ENCODE measurements at places on chromosomes 3 and 15. TPM values are rescaled to one million over a fixed set of nuclear protein-coding genes. Genes with fewer than 3 reads are reported as not detected.

Gene AADAC
- not detected for total RNA-seq

Gene ITPKA
- total RNA-seq: 3.7 TPM

Gene GABRB3
- not detected for total RNA-seq

Gene DNAH12
- total RNA-seq: 0.47 TPM

Gene SGO1
- total RNA-seq: 21.0 TPM

Gene SPSB4
- total RNA-seq: 0.02 TPM

Gene CCR5
- total RNA-seq: not detected

Gene LRRC15
- 9.1 TPM for total RNA-seq

Gene ABHD17C
- 3.2 TPM for total RNA-seq

Gene LRRIQ4
- not detected for total RNA-seq

Gene VGLL3
- total RNA-seq: 13.9 TPM

Gene TGM5
- total RNA-seq: not detected

Gene RYR3
- total RNA-seq: not detected

Gene STRA6
- 3.5 TPM for total RNA-seq

Gene NTRK3
- total RNA-seq: 0.86 TPM

Gene SLC26A6
- total RNA-seq: 21.3 TPM

Gene KLF15
- not detected for total RNA-seq

Gene FRG2C
- not detected for total RNA-seq
